Activated T-cell treated with anti-CD3 and anti-CD28 coated beads, Interleukin-2, amount 50 U/mL, for 72 hours (primary cell): ENCODE measurements at places on chromosomes 2 and 18.

- DNase-seq, result no peak
Observed at GRCh38 chr2:156647377-156648010, 211.3 kb downstream of the GPD2 start.

DNA sequence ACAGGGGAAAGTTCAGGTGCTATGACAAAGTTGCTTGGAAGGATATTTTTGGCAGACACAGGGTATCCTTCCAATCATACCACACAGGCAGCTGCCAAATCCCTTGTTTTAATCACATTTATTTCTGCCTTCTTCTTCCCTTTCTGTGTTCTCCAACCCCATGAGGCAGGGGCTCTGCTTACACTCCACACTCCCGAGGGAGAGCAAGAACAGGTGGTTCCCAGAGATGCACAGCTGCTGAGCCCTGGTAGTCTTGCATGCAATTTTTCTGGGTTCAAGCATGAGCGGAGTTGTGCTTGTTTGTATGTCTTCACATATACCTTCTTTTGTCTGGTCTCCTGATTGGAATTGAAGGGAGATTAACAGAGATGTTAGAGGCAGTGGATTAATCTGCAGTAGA is 251.7 kb upstream of the ST6GAL2 start:
- no peak for DNase-seq

DNA sequence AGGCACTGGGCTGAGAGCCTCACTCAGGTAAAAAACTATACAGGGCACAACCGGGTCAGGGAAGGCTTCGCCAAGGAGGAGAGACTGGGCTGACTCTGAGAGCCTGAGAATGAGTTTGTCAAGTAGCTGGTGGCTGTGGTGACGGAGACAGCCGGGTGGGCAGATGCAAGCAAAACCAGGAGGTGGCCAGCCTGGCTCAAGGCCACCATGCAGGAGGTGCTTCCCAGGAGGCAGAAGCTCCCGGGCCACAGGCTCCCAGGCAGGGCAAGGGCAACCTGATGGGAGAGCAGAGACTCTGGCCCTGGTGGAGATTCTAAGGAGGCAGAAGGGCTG is 2.9 kb upstream of the INHBB start:
- DNase-seq, result no peak

DNA sequence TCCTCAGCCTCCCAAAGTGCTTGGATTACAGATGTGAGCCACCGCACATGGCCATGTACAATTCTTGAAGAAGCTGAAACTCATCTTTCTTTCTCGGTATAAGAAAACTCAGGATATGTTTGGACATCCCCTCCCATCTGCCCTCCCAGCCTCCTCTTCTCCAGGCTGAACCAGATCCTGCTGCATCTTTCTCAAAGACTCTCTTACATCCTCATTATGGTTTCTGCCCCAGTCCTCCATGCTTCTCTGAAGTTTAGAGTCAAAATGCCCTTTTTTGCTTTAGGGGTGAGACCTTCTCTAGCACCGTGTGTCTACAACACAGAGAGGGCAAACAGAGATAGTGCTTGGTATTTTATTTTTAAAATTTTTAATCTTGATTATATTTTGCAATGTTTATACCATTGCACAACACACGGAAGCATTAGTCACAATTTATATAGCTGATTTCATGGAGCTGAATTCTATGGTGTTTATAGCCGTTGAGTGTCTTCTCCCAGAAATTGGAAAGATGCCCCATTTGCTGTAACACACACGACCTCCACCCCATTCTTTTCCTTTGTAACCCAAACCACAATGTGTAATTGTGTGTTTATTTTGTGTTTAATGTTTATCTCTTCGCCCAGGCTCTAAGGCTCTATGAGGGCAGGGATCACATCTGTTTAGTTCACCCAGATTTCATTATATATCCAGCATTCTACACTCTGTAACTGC is 206.0 kb upstream of the TNP1 start:
- DNase-seq, result no peak

GRCh38 chr2:25232248-25232825 is 64.0 kb upstream of the POMC start:
- no peak for DNase-seq

DNA sequence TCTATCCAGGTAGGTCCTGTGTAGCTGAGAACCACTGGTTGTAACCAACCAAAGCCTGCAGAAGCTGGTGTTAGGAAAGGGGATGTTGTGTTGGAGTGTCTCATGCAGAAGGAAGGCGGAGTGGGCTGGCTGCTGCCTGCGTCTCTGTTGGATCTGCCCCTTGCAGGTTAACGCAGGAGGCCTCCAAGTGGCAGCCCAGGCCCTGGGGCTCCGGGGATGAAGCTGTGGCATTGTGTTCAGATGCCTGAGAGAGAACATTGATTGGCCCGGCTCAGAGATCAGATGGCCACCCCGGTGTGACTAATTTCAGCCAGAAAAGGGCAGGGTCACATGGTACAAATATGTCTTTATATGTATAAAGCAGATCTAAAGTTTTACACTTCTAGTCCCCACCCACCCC is 216.0 kb downstream of the GLI2 start:
- no peak for DNase-seq

DNA sequence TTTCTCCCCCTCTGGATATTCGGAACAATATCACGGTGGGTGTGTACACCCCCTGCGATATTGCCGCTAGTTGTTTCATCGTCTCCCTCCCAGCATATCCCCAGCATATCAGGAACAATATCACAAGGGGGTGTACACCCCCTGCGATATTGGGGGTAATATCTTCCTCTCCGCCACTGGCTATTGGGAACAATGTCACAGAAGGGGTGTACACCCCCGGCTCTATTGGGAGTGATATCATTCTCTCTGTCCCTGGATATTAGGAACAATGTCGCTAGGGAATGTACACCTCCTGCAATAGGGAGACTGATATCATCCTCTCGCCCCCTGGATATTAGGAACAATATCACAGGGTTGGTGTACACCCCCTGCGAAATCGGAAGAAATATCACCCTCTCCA is 1932.0 kb downstream of the SUCLG1 start:
- DNase-seq, result no peak

GRCh38 chr2:136000502-136000901 is 15.1 kb upstream of the DARS1 start:
- no peak for DNase-seq

- DNase-seq, result no peak
Observed at GRCh38 chr2:182962641-182963040, 75.6 kb downstream of the NCKAP1 start.

DNA sequence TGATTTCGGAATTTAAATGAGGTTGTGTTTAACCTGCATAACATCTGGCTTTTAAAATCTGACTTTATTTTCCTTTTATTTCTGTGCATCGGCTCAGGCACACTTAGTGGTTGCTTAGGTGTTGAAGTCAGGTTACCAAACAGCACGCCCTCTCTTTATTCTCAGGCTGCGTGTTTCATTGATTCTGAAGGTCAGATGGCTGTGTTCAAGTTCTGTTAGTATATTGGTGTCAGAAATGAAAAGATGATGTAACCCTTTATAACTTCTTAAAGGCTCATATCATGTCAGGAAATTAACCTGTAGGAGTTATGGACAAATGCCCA is 246.5 kb downstream of the LDLRAD4 start:
- no peak for DNase-seq
